ENCODE measurements at places on chromosomes 6 and 20.

GRCh38 chr20:32963176-32963575 lies 41.1 kb downstream of the SUN5 start:
- DNase-seq: no peak

DNA sequence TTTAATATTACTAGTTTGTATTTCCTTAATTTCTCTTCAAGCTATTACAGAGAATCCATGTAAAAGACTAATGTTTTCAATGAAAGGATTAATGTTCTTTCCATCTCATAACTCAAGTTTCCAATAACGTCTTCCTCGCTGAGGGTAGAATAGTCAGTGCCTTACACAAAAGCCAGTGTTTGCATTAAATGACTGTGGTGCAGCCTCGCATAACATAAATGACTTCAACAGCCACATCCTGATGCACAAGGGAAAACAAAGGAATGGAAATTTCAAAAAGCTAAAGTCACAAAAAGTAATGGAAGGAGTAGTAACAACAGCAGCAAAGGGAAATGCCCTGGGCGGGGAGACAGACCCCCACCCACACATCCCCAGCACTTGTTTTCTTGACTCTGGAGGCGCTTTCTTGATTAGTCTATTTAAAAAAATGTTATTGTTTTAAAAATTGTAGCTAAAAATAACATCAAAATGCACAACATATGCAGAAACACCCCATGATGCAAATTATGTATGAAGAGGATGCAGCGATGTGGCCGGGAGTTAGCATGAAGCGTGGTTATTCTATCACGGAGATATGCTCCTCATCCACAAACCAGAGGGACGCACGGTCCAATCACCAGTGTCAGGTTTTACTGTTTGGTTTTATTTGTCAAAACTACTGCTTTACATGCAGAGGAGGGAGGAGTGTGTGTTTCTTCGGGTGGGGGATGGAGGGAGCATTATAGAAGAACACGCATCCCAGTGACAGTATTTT lies 228.6 kb downstream of the GMPR start:
- DNase-seq: no peak

GRCh38 chr6:134632024-134632423 lies 314.1 kb upstream of the SGK1 start:
- peak; percentile 24 for DNase-seq

GRCh38 chr20:37584238-37584807 lies 56.6 kb upstream of the BLCAP start:
- DNase-seq: no peak

DNA sequence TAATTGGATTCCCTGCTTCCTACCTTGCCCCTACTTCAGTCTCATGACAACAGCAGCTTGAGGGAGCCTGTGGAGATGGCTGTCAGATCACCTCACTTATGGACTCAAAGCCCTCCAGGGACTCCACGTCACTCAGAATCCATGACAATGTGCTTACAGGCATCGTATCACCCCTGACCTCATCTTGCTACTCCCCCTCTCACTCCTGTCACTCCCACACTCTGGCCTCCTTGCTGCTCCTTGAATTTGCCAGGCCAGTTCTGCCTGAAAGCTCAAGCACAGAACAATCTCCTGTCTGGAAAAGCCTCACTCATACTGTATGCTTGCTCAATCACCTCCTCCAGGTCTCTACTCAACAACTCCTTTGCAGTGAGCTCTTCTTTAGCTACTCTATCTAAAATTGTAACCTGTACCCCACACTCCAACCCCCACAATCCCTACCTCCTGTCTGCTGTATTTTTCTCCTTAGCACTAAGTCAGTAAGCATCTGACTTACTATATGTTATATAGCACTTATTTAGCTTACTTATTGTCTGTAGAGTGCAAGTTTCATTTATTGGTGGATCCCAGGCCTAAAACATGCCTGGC lies 10.7 kb upstream of the GSTA4 start:
- no peak for DNase-seq

GRCh38 chr20:51420111-51420510 lies 122.4 kb downstream of the NFATC2 start:
- no peak for DNase-seq

- DNase-seq: no peak
These were observed 144.3 kb downstream of the ADGRB3 start for GRCh38 chr6:68779366-68779765.

Measured in CD14-positive monocyte (primary cell).